ENCODE measurements at places on chromosomes 13 and 19. TPM values are rescaled to one million over a fixed set of nuclear protein-coding genes. Genes with fewer than 3 reads are reported as not detected.
A peak's percentile ranks its signal among the peaks of the same experiment; 100 is the strongest.

DNA sequence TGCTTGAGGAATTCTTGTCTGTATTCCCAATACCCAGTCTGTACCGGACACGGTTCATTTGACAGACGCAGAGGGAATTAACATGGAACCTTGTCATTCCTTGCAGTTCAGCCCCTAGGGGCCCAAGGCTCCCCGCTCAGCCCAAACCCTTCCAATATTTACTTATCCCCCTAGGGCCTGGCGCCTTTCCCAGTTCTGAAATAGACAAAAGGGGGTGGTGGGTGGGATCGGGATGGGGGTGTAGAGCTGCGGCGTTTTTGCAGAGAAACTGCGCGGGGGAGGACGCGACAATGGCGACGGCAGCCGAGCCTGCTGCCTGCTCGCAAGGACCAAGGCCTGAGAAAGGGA, 583 bp downstream of the AKAP8L start:
- DNase-seq: no peak

- peak; percentile 31 for DNase-seq
These were observed 8.2 kb upstream of the ZNF77 start for GRCh38 chr19:2952953-2953481.

DNA sequence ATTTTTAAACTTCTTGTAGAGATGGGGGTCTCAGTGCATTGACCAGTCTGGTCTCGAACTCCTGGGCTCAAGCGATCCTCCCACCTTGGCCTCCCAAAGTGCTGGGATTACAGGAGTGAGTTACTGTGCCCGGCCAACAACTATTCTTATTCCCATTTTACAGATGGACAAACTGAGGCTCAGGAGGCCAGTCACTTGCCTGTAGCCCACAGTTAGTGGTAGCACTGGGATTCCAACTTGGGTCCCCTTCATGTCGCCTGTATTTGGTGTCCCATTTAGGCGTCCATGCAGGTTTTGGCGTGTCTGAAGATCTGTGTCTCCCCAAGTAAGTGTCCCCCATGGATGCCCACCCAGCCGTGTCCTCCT, 791 bp upstream of the AXL start:
- DNase-seq: no peak

ZNF836 gene
- total RNA-seq: 9.9 TPM

DNA sequence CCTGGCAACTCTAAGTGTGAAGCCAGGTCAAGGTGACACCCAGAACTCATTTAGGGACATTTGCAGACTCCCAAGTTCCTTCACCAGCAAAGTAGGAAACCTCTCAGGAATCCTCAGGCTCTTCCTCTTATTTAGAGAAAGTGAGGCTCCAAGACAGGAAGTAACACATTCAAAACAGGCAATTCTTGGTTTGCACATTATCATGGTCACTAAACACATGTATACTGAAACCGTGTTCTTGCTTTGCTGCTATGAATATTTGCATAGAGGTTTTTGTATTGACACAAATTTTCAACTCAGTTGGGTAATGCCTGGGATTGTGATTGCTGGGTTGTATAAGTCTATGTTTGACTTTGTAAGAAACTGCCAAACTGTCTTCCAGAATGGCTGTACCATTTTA, 13.2 kb upstream of the URI1 start:
- no peak for DNase-seq

DNA sequence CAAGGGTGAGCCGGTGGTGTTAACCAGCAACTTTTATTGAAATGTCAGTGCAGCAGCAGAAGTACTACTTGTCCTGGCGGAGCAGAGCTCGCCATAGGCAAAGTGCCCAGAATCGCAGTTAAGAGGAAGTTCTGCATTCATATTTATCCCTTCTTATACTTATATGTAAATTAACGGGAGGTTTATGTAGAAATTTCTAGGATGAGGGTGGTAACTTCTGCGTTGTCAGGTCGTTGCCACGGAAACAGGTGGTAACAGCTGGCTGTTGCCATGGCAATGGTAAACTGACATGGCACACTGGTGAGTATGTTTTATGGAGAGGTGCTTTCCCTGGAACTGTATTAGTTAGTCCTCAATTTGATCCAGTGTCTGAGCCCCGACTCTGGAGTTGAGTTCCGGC, 2494.9 kb upstream of the PCDH20 start:
- peak; percentile 0 for DNase-seq

- DNase-seq: peak; percentile 61
These were observed 1708.9 kb downstream of the SLITRK5 start for GRCh38 chr13:89380101-89380500.

DNA sequence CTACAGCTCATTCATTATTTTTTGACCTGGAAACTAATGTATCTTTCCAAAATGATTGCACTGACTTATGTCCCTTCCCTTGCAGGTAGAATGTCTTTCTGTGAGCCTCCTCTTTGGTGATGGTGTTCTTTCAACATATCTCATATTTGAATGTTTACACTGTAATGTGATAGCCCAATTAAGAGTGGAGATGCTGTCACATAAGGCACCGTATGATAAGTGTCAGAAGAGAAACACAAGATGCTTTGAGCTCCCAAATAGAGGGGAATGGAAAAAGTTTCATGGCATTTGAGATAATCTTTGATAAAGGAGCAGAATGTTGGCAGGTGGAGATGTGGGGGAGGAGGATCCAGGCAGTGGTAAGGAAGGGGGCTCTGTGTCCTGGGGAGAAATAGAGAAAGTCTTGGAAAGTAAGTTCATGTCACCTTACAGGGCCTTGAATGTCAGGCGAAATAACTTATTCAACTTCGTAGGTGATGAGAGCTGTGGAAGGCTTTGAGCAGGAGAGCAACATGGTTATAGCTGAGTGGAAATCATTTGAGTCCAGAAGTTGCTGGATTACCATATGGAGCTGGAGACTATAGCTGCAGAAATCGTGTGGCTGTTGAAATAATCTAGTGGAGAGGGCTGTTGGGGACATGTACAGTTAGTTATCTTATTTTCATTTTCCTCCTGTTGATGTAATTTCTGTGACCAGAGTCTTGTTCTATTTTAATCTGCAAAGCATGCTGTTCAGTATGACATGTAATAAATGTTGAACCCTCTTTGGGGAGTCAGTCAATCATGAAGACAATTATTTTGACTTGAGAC, 10.3 kb upstream of the RNF113B start:
- DNase-seq: no peak

MBD3L3 gene
- total RNA-seq: not detected

DNA sequence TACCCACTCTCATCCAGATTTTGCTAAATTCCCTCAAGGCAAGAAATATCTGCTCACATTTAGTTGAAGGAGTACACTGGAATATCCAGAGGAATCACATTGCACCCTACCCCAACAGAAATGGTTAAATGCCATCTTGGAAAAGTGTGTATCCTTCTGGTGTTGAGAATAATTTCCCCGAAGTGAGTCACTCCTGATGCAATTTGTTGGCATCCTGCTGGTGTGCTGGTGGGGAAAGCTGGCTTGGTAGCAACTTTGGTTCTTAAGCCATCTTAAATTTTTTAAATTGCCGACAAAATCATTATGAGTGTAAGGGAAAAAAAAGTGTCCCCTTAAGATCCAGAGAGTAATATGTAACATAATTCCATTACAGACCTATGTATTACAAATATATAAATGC, 337.3 kb upstream of the DACH1 start:
- DNase-seq: no peak

DNA sequence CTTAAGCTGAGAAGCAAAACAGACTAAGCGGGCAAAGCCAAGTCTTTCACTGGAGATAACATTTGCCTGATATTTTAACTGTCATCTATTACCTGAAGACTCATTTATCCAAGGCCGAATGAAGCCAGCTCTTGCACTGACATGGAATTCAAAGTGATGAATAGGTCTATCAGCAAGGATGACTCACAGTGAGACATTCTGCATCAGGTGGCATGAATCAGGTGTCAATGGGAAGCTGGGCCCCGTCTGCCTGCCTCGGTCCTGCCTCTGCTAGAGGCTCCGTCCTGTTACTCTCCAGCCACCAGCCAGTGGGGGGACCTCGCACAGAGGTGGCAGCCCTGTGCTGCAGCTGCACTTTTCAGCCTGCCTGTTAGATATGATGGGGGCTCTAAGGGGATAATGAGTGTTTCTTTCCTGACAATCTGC, 23.5 kb downstream of the STARD13 start:
- DNase-seq: no peak

GRCh38 chr19:49507803-49508494, 4.5 kb upstream of the FCGRT start:
- DNase-seq: no peak

ITPKC gene
- 25.8 TPM for total RNA-seq

DNA sequence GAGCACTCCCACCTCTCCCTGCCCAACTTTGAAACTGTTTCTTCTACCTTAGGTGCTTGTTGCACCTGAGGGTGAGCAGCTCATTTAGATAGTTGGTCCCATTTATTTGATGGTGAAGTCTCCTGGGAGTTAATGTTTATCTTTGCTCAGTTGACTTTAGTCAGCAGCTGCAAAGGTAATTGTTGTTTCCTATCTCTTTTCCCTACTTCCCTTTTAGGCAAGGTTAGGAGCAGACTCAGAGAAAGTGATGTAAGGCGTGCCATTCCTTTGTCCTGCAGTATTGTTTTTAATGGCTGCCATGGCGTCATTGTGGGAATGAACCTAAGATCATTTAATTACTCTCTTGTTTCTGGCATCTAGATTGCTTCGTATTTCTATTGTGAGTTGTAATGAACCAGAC, 11.6 kb downstream of the AKAP11 start:
- no peak for DNase-seq

DNA sequence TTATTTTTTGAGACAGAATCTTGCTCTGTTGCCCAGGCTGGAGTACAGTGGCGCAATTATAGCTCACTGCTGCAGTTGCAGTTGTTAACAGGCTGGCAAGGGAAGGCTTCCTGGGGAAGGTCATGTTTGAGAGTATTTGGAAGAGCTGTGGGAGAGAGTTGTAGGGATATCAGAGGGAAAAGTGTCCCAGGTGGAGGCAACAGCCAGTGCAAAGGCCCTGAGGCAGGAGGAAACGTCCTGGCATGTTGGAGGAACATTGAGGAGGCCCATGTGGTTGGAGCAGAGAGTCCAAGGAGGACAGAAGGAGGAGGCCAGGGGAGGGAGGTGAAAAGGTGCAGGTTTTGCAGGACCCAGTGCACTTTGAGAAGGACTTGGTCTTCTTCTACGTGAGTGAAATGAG, 2.2 kb upstream of the DUS3L start:
- no peak for DNase-seq

DNA sequence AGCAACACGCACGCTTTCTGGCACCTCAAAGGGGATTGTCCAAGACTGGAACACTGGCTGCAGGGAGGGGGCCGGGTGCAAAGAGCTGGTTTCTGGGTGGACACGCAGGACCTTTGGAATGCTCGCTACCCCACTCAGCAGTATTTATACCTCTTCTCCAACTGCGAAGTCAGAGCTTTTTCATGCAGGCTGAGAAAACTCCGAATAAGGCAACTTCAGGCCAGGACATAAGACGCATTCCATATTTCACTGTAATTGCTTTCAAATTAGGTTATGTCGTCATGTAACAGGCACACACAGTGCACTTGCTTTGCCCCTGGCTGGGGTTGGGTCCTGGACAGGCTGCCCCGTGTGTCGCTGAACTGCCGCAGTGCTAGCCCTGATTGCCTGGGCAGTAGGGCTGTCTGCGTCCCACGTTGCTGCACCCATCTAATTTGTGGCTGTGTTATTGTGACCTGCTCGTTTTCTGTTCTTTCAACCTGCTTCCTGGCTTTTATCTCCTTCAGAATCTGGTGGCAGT, 44.5 kb downstream of the ACTN4 start:
- peak; percentile 84 for DNase-seq

- DNase-seq: no peak
These were observed 4.3 kb downstream of the CTU1 start for GRCh38 chr19:51103926-51104341.

- DNase-seq: no peak
These were observed 42.6 kb downstream of the EFNB2 start for GRCh38 chr13:106492588-106493475.

Data from kidney epithelial cell (primary cell).